AG04450 (cell line): ENCODE measurements at places on chromosomes 7 and 10.

GRCh38 chr7:26937939-26938623, 73.7 kb upstream of the SKAP2 start:
- no peak for DNase-seq

DNA sequence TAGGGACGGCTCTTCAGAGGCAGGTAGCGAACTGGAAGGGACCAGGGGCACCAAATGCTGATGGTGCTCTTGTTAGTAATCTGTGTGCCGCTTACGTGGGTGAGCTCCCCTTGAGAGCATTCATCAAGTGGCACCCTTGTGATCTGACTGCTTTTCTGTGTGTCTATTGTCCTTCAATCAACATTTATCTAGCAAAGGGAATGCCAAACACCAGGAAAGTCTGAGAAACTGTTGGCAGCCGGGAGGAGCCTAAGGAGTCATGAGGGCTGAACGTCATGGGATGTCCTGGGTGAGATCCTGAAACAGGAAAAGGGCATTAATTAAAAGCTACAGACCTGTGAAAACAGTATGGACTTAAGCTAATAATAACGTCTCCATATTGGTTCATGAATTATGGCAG, 733.1 kb downstream of the TYW1 start:
- no peak for DNase-seq

DNA sequence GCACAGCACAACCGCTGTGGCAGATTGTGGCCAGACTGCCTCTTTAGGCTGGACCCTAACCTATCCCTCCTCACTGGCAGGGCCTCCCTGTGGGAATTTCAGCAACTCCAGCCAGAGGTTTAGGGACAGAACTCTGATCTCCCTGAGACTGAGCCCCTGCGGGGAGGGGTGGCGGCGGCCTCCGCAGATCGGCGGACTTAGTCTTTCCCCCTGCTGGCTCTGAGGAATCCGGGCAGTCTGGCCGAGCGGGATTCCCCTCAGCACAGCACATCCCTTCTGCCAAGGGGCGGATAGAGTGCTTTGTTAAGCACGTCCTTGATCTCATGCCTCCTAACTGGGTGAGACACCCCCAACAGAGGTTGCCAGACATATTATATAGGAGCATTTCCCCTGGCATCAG, 224.2 kb upstream of the NPY start:
- DNase-seq = no peak

DNA sequence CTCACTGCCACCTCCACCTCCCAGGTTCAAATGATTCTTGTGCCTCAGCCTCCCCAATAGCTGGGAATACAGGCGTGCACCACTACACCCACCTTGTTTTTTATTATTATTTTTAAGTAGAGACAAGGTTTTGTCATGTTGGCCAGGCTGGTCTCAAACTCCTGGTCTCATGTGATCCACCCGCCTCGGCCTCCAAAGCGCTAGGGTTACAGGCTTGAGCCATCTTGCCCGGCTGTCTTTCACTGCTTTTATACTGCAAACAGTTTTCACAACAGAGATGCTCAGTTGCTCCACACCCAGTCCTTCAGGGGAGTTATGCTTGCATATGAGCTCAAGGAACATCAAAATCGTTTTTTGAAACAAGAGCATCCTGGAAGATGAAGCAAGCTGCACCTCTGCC, 1.3 kb upstream of the PRR15 start:
- no peak for DNase-seq

DNA sequence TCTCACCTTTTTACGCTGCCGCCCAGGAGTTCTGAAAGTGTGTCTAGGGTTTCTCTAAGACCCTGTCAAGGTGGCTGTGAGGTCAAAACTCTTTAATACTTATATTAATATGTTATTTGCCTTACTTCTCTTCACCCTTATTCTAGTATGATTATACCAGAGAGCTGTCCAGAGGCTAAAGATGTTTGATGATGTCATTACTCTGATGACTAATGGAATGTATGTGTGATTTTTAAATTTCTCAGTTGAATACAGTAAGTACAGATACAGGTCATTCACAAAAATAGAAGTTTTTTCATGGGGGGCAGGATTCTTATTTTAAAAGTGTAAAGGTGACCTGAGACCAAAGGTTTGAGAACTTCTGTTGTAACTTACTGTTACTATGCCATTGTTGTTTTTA, 150.6 kb upstream of the FOXP2 start:
- DNase-seq = no peak

GRCh38 chr7:121901026-121901425, 28.1 kb downstream of the PTPRZ1 start:
- no peak for DNase-seq

- DNase-seq = no peak
Observed at GRCh38 chr7:120273476-120273975, 551 bp downstream of the KCND2 start.

- DNase-seq = no peak
Observed at GRCh38 chr10:101666083-101666482, 28.9 kb downstream of the FBXW4 start.

GRCh38 chr10:33886299-33886698, 551.8 kb upstream of the NRP1 start:
- DNase-seq = no peak

DNA sequence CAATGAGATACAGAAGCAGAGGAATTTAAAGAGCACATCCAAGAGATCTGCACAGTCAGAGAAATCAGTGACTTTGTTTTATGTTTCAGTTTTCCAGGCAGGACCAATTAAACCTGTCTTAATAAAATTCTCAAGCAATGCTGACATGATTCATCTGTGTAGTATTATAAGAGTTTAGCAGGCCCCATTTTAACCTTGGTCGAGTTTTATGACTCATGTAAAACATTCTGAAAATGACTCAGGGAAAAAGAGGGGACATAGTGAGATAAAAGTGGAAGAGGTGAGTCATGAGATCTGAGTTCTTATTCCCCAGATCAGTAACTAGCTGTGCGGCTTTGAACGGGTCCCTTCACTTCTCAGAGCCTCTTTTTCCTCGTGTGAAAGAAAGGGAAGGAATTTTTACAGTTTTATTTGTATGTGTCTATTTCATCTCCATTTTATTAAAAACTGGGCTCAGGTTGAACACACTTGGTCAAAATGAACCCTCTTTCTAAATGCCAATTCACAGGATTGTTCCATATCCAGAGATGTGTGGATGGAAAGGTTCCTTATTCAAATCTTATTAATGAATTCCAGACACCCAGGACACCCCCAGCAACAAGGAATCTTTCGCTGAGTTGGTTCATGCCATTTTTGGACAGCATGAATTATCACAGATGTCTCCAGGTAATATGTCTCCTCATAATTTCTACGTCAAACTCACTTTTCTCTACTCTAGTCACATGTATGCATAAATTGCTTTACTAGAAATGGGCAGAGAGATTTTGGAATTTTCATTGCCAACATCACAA, 143.2 kb downstream of the JAZF1 start:
- DNase-seq = peak; percentile 83

- no peak for DNase-seq
Observed at GRCh38 chr10:47253030-47253637, 46.9 kb upstream of the GDF10 start.

- no peak for DNase-seq
Observed at GRCh38 chr7:44853391-44853790, 5.5 kb upstream of the H2AZ2 start.

DNA sequence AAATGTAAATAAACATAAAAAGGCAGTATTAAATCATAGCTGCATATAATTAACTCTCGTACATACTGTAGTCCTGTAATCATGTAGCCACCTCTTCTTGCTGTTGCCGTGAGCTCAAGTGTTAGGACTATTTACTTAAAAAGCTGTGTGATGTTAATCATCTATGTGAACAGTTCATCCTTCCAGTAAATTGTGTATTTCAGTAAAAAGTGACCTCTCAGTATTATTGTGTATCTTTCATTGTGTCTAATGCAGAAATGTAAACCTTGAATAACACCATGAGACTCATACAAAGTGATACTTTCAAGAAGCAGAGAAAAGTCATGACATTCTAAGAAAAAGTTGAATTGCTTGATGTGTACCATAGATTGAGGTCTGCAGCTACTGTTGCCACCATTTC, 38.0 kb downstream of the ADD3 start:
- no peak for DNase-seq

GRCh38 chr7:84686373-84686772, 491.8 kb upstream of the SEMA3A start:
- DNase-seq = no peak

DNA sequence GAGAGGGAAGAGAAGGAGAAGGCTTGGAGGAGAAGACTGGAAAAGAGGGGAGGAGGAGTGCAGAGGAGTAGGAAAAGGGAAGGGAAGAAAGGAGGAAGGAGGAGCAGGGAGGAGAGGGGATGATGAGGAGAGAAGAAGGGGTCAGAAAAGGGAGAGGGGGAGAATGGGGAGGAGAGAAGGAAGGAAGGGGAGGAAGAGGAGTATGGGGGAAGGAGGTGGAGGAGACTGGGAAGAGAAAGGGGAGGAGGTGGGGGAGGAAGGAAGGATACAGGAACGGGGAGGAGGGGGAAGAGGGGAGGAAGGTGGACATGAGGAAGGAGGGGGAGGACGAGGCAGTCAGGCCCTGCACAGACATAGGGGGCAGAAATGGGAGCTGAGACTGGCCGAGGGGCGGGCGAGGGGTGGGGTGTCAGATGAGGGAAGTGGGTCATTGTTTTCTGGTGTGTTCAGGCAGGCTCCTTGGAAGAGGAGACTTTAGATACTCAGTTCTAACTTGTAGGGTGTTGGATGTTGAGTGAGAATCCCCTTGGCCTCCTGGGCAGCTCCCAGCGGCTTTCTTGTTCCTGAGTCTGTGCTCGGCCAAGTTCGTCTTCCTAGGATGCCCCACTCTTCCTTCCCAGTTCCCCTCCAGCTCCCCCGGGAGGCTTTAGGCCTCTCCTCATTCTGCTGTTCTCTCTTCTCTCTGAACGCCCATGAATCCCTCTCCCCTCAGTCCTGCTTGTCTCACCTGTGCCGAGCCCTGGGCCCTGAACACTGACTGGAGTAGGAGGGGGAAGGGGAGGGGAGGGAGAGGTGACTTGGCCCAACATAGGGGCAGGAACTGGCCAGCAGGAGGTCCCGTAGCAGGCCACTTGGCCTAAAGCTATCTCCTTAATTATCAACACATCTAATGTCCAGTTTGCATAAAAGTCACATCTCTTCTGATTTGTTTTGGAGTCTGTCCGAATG, 12.8 kb upstream of the CRHR2 start:
- DNase-seq = no peak

- DNase-seq = peak; percentile 77
Observed at GRCh38 chr10:34739915-34740314, 75.2 kb downstream of the PARD3 start.

GRCh38 chr10:131997366-131998049, 15.8 kb upstream of the BNIP3 start:
- DNase-seq = peak; percentile 74

- DNase-seq = no peak
Observed at GRCh38 chr7:35386816-35387706, 133.2 kb upstream of the TBX20 start.

DNA sequence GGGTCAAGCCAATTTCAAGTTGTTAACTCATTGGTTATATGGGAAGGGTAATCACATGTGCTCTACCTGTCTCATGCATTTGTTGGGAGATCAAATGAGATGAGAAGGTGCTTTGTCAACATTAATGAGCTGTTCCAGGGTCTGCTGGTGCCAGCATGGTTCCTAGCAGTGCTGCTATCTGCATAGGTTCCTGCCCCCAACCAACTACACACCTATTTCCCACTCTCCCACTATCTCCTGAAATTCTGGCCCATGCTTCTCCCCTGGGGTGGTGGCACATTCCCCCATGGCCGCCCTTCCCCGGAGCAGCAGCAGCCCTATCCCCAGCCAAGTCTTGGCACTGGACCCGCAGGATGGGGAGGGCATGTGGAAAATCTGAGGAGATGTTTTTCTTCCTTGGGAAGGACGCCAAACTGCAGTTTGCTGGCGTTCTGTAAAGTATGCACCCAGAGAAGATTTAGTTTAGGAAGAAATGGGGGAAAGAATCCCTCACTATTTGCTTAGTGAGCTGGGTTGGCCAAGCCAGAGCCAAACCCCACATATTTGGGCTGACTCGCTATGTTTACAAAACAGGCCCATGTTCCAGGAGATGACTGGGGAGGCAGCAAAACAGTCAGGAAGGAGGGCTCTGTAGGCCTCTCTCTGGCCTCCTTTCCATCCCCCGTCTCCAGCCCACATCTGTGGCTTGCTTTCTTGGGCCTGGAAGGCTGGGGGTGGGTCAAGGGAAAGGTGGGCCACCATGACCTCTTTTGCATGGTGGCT, 42.5 kb downstream of the PPP1R3C start:
- peak; percentile 84 for DNase-seq
